ENCODE measurements at places on chromosomes 12 and 14. TPM values are rescaled to one million over a fixed set of nuclear protein-coding genes. Genes with fewer than 3 reads are reported as not detected.

Gene RPGRIP1
- total RNA-seq = not detected

Gene CFAP251
- 0.44 TPM for total RNA-seq

Gene GYS2
- total RNA-seq = not detected

Gene TAS2R9
- not detected for total RNA-seq

Gene SIX4
- total RNA-seq = 20.5 TPM

Gene IKZF4
- total RNA-seq = 4.4 TPM

Gene DCN
- not detected for total RNA-seq

Gene CCDC38
- not detected for total RNA-seq

Gene CLEC4D
- not detected for total RNA-seq

Gene B4GALNT3
- 2.3 TPM for total RNA-seq

Gene TAS2R8
- total RNA-seq = 1.6 TPM

Gene ABHD12B
- not detected for total RNA-seq

Gene PSMA6
- 397 TPM for total RNA-seq

Gene IFI27
- not detected for total RNA-seq

Gene SNRPF
- 3.9 TPM for total RNA-seq

Gene GARIN6
- total RNA-seq = not detected

Gene DBX2
- not detected for total RNA-seq

Gene LTBP2
- 33.4 TPM for total RNA-seq

Gene IQSEC3
- not detected for total RNA-seq

Gene TCL1B
- not detected for total RNA-seq

Gene GPX2
- not detected for total RNA-seq

Gene MUCL1
- not detected for total RNA-seq

Gene SMCO2
- total RNA-seq = not detected

Gene ADGRD1
- 0.51 TPM for total RNA-seq

Gene FITM1
- 0.88 TPM for total RNA-seq

Gene AQP2
- not detected for total RNA-seq

Gene EIF2B1
- total RNA-seq = 48.8 TPM

Gene NUAK1
- 20.4 TPM for total RNA-seq

Gene TAS2R10
- total RNA-seq = 0.37 TPM

Gene MLEC
- 106 TPM for total RNA-seq

Gene MYF5
- total RNA-seq = not detected

Gene FOXM1
- total RNA-seq = 18.8 TPM

Gene ENDOU
- total RNA-seq = 1.9 TPM
